ENCODE measurements at places on chromosomes 16 and 17.
A peak's percentile ranks its signal among the peaks of the same experiment; 100 is the strongest.

DNA sequence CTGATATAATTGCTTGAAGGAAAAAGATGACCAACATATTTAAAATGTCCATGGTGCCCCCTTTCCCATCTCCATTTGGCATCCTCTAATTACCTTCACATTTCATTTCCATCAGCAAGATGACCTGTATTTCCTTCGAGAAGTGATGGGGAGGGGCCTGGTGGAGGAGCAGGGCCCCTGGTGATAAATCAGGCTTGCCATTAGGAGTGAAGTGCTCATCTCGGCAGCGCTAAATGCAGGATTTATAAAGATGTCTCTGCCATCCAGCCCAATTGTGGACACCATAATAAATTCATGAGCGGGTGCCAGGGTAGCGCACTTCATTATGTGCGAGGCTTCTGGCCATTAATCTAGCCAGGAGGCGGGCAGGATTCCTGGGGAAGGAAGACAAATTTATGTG lies 101.5 kb upstream of the IRX6 start:
- H3K27ac ChIP-seq: no peak overlapping the region
- no peaks in the 10 kb centered on the region for H3K27me3 ChIP-seq
- no peak overlapping the region for H3K4me3 ChIP-seq
- H3K36me3 ChIP-seq: no peaks in the 10 kb centered on the region
- DNase-seq: no peak
- H3K4me1 ChIP-seq: no peaks in the 10 kb centered on the region

- no peaks in the 10 kb centered on the region for H3K36me3 ChIP-seq
- no peak overlapping the region for H3K4me3 ChIP-seq
- no peak for DNase-seq
- no peaks in the 10 kb centered on the region for H3K4me1 ChIP-seq
Measured at GRCh38 chr17:79126139-79126538, 51.5 kb downstream of the ENGASE start.

DNA sequence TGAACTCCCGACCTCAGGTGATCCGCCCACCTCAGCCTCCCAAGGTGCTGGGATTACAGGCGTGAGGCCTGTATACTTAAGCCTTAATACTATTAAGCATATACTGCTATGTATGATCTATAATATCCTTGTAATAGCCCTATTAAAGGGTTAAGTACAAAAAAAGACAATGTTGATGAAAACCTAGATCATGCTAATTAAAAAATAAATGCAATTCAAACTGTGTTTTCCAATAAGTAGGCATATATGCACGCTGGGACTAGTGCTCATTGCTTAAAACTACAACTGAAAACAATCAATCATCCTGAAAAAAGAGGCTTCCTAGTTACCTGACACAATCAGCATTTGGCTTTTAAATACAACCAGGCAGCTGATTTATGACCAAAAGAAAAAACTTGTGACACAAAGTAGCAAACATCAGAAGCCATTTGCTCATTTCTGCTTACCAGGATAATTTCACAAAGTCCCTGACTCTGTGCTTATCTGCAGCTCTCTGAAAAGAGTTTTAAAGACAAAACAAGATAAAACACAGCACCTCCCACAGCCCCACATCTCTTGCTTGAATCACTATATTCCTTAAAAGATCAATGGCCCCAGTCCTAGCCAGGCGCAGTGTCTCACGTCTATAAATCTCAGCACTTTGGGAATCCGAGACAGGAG lies 11.1 kb downstream of the ZNF385C start:
- DNase-seq: no peak
- H3K36me3 ChIP-seq: no peaks in the 10 kb centered on the region
- H3K27ac ChIP-seq: no peak overlapping the region
- no peaks in the 10 kb centered on the region for H3K4me1 ChIP-seq
- no peaks in the 10 kb centered on the region for H3K27me3 ChIP-seq
- H3K4me3 ChIP-seq: no peak overlapping the region

GRCh38 chr17:7238420-7239090 lies 702 bp downstream of the PHF23 start:
- peak; percentile 57 for DNase-seq
- peak overlapping the region; percentile 96 for H3K4me3 ChIP-seq
- peak overlapping the region; percentile 66 for H3K27ac ChIP-seq
- no peaks in the 10 kb centered on the region for H3K36me3 ChIP-seq
- H3K27me3 ChIP-seq: no peaks in the 10 kb centered on the region

DNA sequence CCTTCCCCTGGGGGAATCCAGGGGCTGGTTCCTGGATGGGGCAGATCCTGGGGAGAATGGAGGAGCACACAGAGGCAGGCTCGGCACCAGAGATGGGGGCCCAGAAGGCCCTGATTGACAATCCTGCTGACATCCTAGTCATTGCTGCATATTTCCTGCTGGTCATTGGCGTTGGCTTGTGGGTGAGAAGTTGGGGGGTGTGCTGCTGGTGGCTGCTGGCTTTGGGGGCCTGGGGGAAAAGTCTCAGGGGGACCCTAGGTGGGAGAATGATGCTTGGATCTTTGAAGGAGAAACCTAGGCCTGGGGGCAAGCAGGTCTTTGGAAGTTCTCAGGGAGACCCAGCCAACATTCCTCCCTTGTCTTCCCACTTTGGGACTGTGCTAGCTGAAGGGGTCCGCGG lies at the start of gene SLC5A2:
SLC5A2 (plus strand) TSS at position 43 of the 400 bp plus-strand sequence; CDS start at position 57, 14 bp downstream.
- DNase-seq: no peak
- H3K27me3 ChIP-seq: no peaks in the 10 kb centered on the region
- no peaks in the 10 kb centered on the region for H3K36me3 ChIP-seq
- H3K27ac ChIP-seq: no peak within 1 kb of the TSS
- no peaks in the 10 kb centered on the region for H3K4me1 ChIP-seq

Measured in aorta (tissue), 5 donors.